ENCODE measurements at places on chromosomes 2 and 18.

DNA sequence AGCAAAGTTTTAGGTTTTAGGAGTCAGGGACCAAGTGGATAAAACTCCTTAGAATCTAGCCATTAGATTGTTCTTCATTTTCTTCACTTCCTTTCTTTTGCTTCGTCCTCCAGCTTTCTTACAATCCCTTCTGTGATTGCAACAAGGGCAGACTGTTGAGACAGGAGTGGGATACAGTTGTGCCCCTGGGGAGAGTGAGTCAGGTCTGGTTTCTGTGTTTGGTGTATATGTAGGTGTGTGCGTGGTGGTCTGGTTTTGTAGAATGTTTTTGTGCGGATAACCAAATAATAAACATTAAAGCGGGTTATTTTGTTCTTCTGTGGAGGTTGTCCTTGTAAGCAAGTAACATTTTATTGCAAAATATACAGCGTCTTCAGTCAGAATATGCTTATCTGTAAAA is 7.3 kb downstream of the INSIG2 start:
- no peak for DNase-seq

DNA sequence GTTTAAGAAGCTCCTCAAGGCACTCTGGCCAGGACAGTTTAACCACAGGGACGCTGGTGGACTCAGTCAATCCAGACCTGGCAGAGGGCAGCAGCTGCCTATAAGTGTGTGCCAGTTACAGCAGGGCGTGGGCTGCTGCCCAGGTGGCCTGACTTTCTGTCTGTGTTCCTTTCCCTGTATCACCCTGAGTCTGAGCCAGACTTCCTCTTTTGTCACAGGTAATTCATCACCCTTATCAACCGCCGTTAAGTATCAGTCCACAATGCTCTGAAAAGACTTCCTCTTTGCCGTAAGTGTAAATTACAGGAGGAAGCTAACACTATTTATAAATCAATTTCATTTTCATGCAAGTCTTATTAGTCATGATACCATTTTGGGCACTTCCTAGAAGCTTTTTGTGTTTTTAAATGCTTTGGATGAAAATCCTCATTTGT is 7.0 kb downstream of the LPIN1 start:
- DNase-seq = no peak

- no peak for DNase-seq
These were observed 157.5 kb downstream of the RAPGEF4 start for GRCh38 chr2:172893111-172893510.

DNA sequence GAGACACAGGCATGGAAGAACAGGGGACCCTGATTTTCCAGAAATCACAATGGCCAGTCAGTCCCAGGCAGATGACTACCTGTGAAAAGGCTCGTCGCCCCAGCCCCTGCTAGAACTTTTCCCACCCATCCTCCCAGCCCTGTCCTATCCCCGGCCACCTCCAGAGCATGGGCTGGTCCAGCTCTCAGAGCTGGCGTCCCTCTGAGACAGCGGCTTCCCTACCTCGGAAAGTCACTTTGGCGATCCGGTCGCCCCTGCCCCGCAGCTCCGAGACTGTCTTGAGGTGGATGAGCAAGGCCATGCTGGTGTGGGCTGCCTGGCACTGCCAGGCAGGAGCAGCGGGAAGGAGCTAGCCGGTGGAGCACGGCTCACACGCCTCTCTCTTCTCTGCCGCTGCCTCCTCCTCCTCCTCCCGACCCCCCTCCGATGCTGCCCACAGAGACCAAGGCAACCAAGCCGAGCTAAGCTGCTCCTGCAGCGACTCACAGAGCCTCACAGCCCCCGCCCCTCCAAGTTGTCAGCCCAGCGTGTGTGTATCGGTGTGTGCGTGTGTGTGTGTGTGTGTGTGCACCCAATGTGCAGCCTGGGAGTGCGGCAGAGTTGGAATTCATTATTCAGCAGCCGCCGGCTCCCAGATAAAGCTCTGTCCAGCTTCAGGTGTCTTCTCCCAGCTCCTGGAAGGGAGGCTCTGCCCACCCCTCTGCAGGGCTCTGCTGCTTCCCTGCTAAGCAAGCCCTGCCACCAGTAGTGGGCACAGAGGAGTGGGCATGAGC is 80.5 kb upstream of the OTOF start:
- DNase-seq = no peak

DNA sequence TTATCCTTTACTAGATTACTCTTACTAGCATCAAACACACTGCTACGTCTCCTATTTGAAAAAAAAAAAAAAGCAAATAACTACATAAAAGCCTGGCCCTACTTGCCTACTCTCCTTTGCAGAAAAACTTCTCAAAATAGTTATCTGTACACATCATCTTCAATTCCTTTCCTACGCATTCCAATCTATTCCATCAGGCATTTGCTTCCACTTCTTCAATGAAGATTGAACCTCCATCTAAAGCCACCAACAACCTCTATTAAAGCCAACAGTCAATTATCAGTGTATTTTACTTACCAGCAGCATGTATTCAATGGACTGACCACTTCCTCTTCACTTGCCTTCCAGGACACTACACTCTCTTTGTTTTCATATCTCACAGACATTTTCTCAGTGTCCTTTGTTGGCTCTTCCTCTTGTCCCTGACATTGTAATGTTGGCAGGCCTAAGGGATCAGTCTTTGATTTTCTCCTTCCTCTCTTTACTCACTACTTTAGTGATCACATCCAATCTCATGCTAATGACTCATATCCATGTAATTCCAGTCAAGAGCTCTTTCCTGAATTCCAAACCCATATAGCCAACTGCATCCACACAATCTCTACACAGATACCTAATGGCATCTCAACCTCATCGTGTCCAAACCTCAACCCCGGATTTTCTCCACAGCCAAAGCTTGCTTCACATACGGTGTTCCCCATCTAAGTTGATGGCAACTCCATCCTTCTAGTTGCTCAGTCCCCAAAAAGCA is 131.3 kb downstream of the CCDC148 start:
- DNase-seq = no peak

DNA sequence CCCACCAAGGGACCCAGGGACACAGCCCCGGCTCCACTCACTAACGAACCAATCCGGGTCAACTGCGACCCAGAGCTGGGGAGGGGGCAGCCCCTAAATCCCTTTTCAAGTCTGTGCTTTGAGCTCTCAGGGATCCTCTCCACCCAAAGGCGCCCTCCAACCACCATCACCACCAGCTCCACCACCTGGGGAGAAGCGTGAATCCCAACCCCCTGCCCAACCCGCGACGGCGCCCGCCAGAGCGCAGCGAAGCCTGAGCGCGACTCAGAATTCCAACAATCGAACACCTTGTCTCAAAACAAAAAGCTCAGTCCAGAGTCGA is 497 bp downstream of the DSC3 start:
- DNase-seq = no peak

DNA sequence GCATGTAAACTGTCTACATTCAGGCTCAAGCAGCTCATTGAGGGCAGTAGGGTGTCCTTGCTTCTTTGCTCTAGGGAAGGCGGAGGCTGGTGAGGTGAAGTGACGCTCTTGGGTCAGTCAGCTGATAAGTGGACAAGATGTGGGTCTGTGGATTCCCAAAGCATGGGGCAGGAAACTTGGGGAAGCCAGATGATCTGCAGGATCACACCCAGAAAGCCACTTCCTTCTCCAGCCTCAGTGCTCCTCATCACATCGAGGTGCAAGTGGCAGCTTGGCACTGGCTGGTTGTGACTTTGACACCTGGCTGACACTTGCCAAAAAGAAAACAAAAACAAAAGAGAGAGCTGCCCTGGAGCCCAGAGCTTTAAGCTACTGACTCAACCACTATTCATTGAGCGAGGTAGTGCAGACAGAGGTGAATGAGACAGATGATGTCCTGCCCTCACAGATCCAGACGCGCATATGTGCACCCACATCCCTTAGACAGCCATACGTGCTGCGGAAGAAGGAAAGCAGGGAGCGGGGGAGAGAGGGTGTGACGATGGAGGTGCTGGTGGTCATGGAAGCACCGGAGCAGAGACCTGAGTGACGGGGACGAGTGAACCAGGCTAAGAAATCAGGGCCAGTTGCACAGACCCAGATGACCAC is 3.1 kb upstream of the CIB4 start:
- DNase-seq = no peak

GRCh38 chr2:235960716-235961640 is 207.2 kb downstream of the GBX2 start:
- no peak for DNase-seq

DNA sequence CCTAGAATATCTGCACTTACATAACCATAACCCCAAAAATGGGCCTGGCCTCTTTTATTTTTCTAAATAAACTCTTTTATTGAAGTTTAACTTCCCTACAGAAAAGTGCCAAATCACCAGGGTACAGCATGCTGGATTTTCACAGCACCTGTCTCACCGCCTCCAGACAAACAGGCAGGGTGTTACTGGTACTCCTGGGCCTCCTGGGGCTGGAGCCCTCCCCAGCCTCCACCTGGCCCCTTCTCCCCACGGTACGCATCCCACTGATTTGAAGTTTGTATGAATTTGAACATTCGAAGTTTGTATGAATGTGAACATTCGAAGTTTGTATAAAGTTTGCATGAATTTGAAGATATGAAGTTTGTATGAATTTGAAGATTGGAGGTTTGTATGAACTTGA is 232.1 kb downstream of the NDUFA10 start:
- DNase-seq = no peak

- DNase-seq = no peak
These were observed 344.7 kb upstream of the PKDCC start for GRCh38 chr2:41703123-41703522.

DNA sequence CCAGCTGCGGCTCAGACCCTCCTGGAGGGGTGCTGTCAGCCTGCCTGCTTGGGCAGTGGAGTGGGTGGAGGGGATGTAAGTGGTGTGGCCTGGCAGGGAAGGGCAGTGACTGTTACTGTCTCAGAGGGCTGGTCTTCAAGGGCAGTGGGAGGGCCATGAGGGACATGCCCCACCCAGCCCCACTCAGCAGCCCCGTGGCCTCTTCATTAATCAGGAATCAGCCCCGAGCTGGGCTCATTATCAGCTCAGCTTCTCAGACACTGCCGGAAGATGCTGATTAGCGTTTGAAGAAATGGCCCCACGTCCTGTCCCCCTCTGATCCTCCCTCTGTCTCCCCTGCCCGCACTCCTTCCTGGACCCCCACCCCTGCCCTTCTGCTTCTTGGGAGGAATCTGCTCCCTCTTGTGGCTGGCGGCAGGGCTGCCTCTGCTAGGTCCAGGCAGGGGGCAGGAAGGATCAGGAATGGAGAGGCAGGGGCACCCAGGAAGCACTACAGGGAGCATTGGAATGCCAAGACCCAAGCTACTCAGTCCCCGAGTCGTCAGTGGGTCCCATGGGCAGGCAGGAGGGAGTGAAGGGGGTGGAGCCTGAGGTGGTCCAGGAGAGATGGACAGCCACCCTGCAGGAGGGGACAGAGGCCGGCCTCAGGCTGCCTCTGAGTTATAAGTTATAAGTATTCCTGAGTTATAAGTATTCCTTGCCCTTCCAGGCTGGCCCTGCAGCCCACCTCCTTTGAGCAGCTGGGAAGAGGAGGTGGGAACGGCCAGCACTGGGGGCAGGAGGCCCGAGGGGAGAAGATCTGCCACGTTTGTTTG is 7.0 kb downstream of the ASIC4 start:
- no peak for DNase-seq

DNA sequence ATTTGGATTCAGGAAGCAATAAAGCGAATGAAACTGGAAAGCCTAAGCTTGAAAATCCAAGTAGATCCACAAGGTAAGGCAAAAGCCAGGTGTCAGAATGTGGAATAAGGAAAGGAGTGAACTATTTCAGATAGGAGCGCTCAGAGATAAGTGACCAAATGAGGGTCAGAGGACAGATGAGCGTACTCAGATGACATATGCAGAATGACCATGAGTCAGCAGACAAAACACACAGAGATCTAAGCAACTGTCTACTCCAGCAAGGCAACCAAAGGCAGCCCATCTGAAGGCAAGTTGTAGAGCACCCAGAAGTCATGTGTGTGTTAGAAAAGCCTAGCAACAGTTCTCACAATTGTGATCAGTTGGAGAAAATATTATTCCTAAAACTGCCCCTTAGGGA is 548.4 kb upstream of the FSHR start:
- no peak for DNase-seq

GRCh38 chr18:70368903-70369302 is 80.1 kb downstream of the SOCS6 start:
- no peak for DNase-seq

- no peak for DNase-seq
These were observed 58.5 kb upstream of the ARHGAP15 start for GRCh38 chr2:143070704-143071103.

DNA sequence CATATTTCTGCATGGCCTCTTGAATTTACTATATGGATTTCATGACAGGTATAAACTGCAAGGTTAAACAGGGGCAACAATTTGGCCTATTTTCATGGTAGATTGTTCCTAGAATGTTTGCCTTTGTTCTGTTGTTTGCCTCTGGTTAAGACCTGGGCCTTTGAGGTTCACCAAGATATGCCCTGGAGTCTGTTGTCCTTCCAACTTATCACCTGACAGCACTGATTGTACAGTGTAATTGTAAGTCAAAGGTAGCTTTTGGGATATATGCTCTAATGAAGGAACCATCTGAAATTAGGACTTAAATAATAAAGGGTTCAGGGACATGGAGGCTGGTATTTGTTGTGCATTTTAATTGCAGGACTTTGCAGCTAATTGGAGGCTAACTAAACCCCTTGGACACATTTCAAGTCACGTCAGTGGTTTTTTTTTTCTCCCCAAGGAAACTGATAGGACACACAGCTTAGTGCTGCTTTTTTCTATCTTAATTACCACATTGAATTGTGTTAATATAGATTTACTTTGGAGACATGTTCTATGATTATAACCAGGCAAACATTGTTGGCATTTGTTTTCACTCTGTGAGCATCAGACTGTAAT is 771.2 kb upstream of the LINC00305 start:
- DNase-seq = no peak

DNA sequence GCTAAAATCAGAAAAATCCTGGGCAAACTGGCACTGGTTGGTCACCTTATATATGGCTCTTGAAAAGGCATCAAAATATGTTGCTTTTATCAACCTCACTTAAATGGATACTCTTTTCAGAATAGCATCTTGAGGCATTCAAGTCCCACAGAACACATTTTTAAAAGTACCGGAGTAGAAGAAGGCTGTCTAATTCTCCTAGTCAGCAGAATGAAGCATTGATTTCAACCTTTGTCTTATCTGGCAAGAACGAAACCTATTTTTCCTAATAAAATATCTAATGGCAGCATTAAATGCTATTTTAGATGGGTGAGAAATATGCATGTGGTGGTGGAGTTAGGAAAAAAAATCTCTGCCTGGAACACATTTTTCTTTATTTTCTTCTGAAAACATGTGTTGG is 27.8 kb downstream of the TMEFF2 start:
- no peak for DNase-seq

DNA sequence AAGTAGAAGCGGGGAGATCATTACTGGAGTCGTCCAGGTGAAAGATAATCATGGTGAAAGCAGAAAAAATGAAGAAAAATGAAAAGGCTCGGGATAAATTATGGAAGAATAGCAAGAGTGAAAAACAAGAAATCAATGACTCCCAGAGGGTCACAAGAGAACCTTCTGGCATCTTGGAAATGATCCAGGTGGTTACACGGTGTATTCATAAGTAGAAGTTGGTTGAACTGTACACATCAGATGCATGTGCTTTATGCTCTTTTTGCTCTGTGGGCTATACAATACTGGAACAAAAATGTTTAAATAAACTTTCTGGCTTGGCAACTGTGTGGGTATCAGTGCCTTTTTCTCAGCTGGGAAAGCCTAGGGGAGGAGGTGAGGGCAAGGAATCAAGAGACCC is 348.9 kb downstream of the RND3 start:
- DNase-seq = no peak
